Thyroid gland (tissue), 4 donors: ENCODE measurements at places on chromosomes 3 and 15. TPM values are rescaled to one million over a fixed set of nuclear protein-coding genes. Genes with fewer than 3 reads are reported as not detected.

The EIF4E3 gene
- total RNA-seq = 18.4 TPM

The ALDH1A3 gene
- 9.8 TPM for total RNA-seq

The SQOR gene
- total RNA-seq = 49.8 TPM

The PPP2R3A gene
- total RNA-seq = 11.0 TPM

The ALS2CL gene
- total RNA-seq = 68.5 TPM

The ESYT3 gene
- total RNA-seq = 19.9 TPM

The LTK gene
- 0.79 TPM for total RNA-seq

The RFT1 gene
- 14.4 TPM for total RNA-seq
